ENCODE measurements at places on chromosomes 7 and 10.
A peak's percentile ranks its signal among the peaks of the same experiment; 100 is the strongest.

GRCh38 chr7:68576366-68576765 lies 1021.9 kb upstream of the AUTS2 start:
- DNase-seq = no peak

DNA sequence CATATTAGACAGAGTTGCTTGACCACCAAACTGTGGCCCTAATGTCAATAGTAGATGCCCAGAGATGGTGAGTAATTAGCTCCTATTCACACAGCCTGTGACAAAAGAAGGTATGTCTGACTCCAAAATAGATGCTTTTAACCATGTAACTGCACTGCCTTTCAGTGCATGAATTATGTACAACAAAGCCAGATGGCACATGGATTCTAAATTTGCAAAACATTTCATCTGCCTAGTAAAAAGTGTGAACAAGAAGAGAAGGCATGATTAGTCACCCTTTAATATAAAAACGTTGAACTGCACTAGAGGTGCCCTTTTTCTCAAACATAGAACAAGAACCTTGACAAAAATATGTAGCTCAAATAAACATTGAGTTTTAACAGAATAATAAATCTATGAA lies 35.5 kb upstream of the PTPRZ1 start:
- no peak for DNase-seq

DNA sequence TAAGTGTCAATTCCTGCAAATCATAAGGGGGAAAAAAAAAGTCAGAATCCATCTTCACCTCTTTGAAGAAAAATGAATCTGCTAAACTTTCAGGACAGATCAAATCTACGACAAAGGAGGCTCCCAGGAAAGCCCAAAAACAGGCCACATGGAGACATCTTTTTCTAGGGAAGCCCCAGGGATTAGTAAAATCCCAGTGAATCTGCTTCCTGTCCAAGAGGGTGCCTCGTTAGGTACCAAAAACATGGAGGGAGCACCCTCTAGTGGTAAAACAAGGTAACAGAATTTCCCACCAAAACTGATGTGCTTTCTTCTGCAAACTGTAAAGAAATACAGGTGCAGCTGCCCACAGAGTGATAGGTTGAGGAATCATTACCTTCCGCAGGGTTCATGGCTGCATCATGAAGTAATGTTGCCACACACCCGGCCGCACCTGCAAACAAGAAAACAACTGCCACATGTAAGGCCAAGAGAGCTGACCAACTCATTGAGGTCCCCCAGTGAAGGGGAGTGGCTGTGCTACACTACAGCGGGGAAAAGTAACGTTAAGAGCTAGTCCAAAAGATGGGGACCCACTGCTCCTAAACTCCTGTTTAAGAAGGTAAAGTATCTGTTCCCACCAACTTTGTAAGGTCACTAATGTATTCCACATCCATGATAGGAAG lies 7.9 kb downstream of the SLC25A28 start:
- DNase-seq = peak; percentile 26

DNA sequence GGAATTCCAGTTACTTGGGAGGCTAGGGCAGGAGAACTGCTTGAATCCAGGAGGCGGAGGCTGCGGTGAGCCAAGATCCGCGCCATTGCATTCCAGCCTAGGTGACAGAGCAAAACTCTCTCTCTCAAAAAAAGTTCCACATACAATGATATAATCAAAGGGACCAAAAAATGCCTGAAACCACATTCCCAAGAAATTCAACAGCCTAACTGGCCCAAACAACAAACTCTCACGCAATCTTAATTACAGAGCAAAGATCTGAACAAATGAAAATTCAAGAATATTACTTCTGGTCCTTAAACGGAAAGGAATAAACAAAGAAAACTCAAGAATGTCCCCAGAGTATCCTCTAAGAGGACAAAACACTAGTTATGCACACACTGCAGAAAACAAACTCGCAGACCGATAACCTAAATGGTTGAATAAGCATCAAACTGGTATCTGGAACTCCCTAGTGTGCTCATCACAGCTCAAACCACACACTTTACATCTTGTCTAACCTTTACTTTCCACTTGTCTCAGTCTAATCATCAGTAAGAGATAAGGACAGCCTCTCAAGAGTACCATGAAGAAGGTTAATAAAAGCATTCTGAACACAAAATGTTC lies 3.7 kb downstream of the OGA start:
- DNase-seq = no peak

- DNase-seq = no peak
These were observed 487.4 kb downstream of the DNAJB6 start for GRCh38 chr7:157824011-157824818.

GRCh38 chr7:43211693-43212092 lies 99.2 kb downstream of the HECW1 start:
- DNase-seq = no peak

GRCh38 chr7:99201027-99201426 lies 6.9 kb downstream of the KPNA7 start:
- no peak for DNase-seq

- no peak for DNase-seq
These were observed 57.8 kb downstream of the MICU1 start for GRCh38 chr10:72567889-72568640.

GRCh38 chr7:13416071-13416470 lies 573.4 kb downstream of the ETV1 start:
- DNase-seq = no peak

DNA sequence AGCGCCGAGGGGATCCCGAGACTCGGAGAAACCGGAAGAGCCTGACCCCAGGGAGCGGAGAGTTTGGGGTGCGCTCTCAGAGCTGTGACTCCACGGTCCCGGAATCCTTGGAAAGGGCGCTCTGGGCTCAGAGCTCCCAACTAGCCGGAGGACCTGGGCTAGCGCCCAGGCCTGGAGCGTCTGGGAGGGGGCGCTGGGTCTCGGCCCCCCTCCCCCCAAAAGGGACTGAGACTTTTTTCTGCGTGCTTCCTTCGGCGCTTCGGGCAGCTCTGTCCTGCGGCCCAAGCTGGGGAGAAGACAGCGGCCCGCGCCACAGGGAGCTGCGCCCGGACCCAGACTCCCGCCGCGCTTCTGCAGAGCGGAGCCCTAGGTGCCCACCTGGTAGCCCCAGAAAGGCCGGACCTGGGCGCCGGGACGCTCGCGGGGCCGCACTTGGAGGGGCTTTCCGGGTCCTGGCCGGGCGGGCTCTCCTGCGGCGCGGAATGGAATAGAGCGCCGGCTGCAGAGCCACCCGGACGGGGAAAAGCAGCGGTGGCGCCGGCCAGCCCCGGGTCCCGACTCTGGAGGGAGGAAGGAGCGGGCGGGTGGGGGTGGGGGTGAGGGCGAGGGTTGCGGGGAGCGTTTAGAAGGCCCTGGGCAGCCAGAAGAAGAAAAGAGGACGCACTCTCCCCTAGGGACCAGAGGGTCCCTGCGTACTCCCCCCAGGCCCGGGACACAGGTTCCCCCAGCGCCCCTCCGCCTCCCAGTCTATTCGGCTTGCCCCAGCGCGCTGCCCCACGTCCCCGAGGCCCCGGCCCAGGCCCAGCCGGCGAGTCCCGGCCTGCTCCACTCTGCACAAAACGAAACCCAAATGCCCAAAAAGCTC lies 4.7 kb downstream of the ZNF503 start:
- DNase-seq = peak; percentile 25

GRCh38 chr7:134991469-134992339 lies 5.4 kb downstream of the AGBL3 start:
- no peak for DNase-seq

GRCh38 chr7:86785641-86786040 lies 141.9 kb downstream of the GRM3 start:
- no peak for DNase-seq

GRCh38 chr7:78165454-78165853 lies 366.9 kb downstream of the PHTF2 start:
- DNase-seq = no peak

GRCh38 chr10:70761727-70762350 lies 23.3 kb downstream of the TBATA start:
- DNase-seq = no peak
